ENCODE measurements at places on chromosomes 7 and 10.

- no peaks in the 10 kb centered on the region for H3K27me3 ChIP-seq
- H3K27ac ChIP-seq, result no peak overlapping the region
- H3K4me1 ChIP-seq, result peaks cover 3% of the 10 kb centered on the region
- H3K4me3 ChIP-seq, result no peak overlapping the region
- DNase-seq, result no peak
Measured at GRCh38 chr10:12577610-12578009, 228.3 kb downstream of the CAMK1D start.

DNA sequence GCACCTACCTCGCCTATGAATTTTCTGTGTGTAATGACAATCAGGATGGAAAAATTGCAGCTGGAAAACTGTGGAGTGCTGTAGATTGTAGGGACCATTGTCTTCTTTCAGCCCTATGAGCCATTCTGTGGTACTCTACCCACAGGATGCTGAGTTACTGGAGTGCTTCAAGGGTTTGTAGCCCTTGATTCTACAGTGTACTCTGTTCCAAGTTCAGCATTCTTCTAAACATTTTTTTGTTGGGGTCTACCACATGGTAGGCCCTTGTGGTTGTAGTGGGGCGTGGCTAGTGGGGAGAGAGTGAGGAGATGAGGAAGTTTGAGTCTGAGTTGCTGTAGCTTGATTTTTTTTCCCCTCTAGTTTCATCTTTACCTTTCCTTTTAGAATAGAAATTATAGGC lies 33.5 kb downstream of the REEP3 start:
- H3K36me3 ChIP-seq, result peaks cover 1% of the 10 kb centered on the region
- H3K4me3 ChIP-seq, result no peak overlapping the region

- no peak for DNase-seq
- no peak overlapping the region for H3K4me3 ChIP-seq
- H3K27ac ChIP-seq, result no peak overlapping the region
- H3K36me3 ChIP-seq, result no peaks in the 10 kb centered on the region
- peaks cover 46% of the 10 kb centered on the region for H3K4me1 ChIP-seq
Measured at GRCh38 chr10:73909540-73910115, 1.3 kb upstream of the PLAU start.

- H3K27me3 ChIP-seq, result peaks cover 7% of the 10 kb centered on the region
- no peak overlapping the region for H3K27ac ChIP-seq
- no peaks in the 10 kb centered on the region for H3K36me3 ChIP-seq
- DNase-seq, result no peak
Measured at GRCh38 chr10:88652616-88653015, 11.6 kb upstream of the LIPF start.

DNA sequence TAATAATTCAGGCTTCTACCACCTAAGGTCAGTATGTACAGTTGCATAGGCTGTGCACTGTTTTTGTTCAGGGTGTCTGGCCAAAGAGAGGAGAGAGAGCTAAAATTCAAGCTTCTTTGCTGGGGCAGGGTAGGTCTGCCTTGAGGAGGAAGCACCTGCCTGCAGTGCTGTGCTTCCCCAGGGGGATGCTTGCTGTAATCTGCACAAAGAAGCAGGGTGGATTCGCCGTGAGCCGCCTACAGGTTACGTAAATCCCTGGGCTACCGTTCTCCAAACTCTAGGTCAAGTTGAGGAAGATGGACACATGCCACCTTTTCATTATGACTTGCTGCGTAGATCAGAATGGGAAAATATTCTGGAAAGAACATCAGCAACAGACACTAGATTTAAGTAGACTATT lies 543.3 kb downstream of the TNS3 start:
- no peaks in the 10 kb centered on the region for H3K4me1 ChIP-seq
- no peak overlapping the region for H3K4me3 ChIP-seq
- no peaks in the 10 kb centered on the region for H3K36me3 ChIP-seq
- no peak for DNase-seq

DNA sequence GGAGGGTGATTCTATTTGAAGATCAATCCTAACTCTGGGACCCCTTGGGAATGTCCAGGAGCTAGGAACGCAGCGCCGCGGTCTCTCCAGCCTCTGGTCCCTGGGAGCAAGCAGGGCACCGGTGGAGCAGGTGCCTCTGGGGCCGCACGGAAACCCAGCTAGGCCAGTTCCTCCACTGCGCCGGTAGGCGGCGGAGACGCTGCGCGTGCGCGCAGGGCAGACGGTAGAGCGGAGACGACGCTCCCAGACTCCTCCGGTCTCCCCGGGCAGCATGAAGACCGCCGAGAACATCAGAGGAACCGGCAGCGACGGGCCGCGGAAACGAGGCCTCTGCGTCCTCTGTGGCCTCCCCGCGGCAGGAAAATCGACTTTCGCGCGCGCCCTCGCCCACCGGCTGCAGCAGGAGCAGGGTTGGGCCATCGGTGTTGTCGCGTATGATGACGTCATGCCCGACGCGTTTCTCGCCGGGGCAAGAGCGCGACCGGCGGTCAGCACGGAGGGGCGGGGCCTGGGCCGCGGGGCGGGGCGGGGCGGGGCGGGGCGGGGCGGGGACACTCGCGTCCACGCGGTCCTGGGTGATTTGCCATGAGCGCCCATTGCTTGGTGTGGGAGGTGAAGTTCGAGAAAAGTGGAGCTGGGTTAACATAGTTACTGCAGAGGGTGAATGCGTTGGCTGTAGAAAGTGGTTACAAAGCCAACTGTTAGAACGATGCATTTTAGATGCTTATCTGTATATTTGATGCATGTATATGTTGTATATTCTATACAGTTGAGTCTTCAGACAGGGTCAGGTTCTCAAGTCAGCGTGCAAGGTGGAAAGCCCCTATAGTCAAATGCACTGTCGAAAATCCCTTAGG lies at the start of gene PSTK:
Gene PSTK, plus strand, starts transcription at position 193 of the 857 bp plus-strand sequence. Its CDS starts 79 bp downstream, at position 272.
- peaks cover 17% of the 10 kb centered on the region for H3K4me1 ChIP-seq
- peaks cover 4% of the 10 kb centered on the region for H3K27me3 ChIP-seq
- peak; percentile 92 for DNase-seq
- H3K36me3 ChIP-seq, result no peaks in the 10 kb centered on the region
- H3K4me3 ChIP-seq, result peak within 1 kb of the TSS; percentile 84
- H3K27ac ChIP-seq, result peak within 1 kb of the TSS; percentile 97

- H3K27me3 ChIP-seq, result no peaks in the 10 kb centered on the region
- no peaks in the 10 kb centered on the region for H3K4me1 ChIP-seq
- H3K36me3 ChIP-seq, result no peaks in the 10 kb centered on the region
- DNase-seq, result no peak
- no peak overlapping the region for H3K4me3 ChIP-seq
Measured at GRCh38 chr7:138237995-138238394, 161.7 kb downstream of the AKR1D1 start.

GRCh38 chr10:67868132-67868531 lies 16.3 kb upstream of the SIRT1 start:
- H3K27ac ChIP-seq, result no peak overlapping the region
- DNase-seq, result no peak
- H3K4me3 ChIP-seq, result no peak overlapping the region
- no peaks in the 10 kb centered on the region for H3K4me1 ChIP-seq
- H3K36me3 ChIP-seq, result no peaks in the 10 kb centered on the region
- no peaks in the 10 kb centered on the region for H3K27me3 ChIP-seq

- peaks cover 96% of the 10 kb centered on the region for H3K27me3 ChIP-seq
- no peaks in the 10 kb centered on the region for H3K36me3 ChIP-seq
- no peak for DNase-seq
- H3K27ac ChIP-seq, result peak overlapping the region; percentile 14
- no peak overlapping the region for H3K4me3 ChIP-seq
Measured at GRCh38 chr10:117165538-117166417, 27.7 kb upstream of the VAX1 start.

- H3K27me3 ChIP-seq, result no peaks in the 10 kb centered on the region
- H3K27ac ChIP-seq, result peak overlapping the region; percentile 26
- DNase-seq, result no peak
- peaks cover 86% of the 10 kb centered on the region for H3K4me1 ChIP-seq
Measured at GRCh38 chr10:6039711-6040110, 22.5 kb downstream of the IL2RA start.

DNA sequence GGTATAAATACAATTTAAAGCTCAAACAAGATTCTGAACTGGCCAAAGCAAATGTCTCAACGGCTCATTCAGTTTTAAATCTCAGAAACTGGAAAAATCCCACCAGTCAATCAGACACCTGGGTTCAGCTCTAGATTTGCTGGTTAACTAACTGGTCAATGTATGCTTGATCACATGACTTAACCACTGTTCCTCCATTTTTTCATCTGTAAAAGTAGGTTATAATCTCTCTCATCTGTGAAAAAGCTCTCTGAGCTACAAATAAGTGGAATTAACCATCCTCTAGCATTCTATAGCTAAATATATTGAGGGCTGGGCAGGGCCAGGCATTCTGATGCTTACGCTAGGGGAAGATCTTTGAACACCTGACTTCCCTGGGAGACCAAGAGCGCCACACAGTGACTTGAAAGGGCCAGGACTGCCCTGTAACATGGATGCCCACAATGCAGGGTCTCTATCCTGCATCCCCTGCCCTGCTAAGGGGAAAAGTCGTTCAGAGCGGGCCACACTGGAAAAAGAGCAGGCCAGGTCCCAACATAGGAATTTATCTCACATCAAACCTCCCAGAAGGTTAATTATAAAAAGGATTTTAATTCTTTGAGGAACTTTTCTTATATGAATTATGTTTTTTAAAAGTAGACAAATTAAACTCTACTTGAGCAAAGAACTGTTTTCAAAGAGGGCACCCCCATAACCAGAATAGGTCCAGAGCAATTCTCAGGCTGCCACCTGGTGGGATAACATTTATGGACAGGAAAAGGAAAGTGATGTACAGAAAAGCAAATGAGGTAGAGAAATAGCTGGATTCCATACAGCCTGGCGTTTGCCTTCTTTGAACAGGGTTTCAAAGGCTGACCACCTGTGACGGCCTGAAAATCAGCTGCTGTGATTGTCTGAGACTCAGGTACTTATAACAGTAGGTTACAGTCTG lies 1.8 kb downstream of the RP9 start:
- peaks cover 29% of the 10 kb centered on the region for H3K27me3 ChIP-seq
- peak overlapping the region; percentile 91 for H3K4me3 ChIP-seq
- peaks cover 36% of the 10 kb centered on the region for H3K4me1 ChIP-seq
- peak; percentile 46 for DNase-seq
- H3K36me3 ChIP-seq, result peaks cover 5% of the 10 kb centered on the region

DNA sequence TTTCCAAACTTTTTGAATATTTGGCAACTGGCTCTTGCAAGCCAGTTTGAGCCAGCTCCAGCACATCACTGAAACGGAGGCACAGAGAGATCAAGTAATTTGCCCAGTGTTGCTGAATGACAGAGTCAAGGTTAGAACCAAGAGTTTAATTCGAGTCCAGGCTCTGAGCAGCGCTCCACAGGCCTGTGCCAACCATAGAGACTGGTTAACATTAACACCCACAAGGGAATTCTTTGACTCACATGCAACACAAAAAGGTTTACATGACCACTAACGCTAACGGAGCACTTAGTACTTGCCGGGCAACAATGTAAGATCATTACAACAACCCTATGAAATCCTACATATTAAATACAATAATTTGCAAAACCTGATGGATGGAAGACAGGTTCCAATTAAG lies 1.5 kb downstream of the RGS10 start:
- peak overlapping the region; percentile 79 for H3K27ac ChIP-seq
- peaks cover 64% of the 10 kb centered on the region for H3K4me1 ChIP-seq
- no peak for DNase-seq
- peak overlapping the region; percentile 89 for H3K4me3 ChIP-seq
- H3K27me3 ChIP-seq, result peaks cover 11% of the 10 kb centered on the region

DNA sequence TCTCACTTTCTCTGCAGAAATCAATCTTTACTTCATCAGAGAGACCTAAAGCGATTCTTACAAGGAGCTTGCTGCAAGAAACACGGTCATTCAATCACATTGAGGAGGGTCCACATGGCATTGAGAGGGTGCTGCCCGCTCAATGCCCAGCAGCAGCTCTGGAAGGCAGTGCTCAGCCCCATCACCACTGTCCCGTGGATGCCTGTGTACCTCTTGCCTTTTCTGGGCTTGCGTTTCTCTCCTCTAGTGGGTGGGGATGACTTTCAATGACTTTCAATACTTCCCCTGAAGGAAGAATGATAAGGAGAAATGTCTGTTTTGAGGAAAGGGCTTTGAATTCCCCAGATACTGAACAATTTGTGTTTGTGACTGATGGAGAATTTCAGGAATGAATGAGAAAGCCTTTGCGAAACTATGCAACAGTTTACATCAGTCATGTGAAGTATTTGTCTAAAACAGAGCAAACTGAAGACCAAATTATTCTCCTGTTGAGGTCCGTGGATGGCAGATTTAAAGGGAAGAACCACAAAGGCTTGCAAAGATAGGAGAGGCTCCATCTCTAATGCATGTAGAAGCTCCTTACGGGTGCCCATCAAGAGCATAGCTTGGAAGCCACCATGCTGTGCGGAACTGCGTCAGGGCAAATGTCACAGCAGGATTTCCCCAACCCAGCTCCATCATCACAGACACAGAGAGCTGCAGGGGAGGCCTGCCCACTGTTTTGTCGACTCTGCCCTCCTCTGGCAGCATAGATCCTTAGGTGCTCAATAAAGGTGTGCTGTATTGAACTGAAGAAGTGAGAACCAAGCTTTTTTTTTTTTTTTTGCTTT lies 6.6 kb upstream of the ZNF22 start:
- H3K4me3 ChIP-seq, result no peak overlapping the region
- H3K4me1 ChIP-seq, result peaks cover 26% of the 10 kb centered on the region
- DNase-seq, result no peak

DNA sequence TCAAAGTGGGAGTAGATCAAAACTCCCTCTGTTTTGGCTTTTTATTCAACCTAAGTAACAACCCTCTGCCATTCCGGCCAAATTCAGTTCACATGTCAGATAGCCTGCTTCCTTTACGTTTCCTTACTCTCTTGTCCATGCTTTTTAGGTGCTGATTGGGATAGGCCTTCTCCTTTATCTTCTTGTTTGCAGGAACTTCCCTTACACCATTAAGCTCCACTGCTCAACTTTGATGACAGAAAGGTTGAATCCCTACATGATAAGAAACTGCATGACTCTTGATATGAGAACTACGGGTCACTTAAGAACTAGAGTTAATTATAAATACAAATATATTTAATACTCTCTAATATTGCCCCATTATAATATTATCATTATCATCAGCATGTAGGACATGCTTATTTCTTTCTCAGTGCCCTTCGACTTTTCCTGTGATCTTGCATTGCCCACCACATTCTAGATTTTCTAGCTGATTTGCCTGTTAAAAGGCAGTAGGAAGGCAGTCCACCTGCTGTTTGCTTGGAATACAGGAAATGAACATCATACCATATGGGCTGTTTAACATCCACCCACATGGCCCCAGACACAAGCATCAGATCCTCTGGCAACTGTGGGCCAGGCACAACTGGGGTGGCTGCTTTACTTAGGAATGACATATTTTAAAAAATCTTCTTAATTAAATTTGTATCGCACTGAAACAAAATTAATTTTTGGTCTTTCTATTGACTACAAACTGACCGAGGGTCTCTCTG lies 59.7 kb upstream of the CCDC6 start:
- no peak for DNase-seq
- H3K4me1 ChIP-seq, result no peaks in the 10 kb centered on the region
- H3K4me3 ChIP-seq, result no peak overlapping the region
- no peak overlapping the region for H3K27ac ChIP-seq
- H3K36me3 ChIP-seq, result no peaks in the 10 kb centered on the region

- no peak for DNase-seq
- H3K27me3 ChIP-seq, result peaks cover 4% of the 10 kb centered on the region
- H3K36me3 ChIP-seq, result no peaks in the 10 kb centered on the region
- H3K27ac ChIP-seq, result no peak overlapping the region
- H3K4me3 ChIP-seq, result no peak overlapping the region
Measured at GRCh38 chr7:108328174-108328651, 128.0 kb downstream of the NRCAM start.

- H3K27me3 ChIP-seq, result no peaks in the 10 kb centered on the region
- DNase-seq, result no peak
- H3K4me3 ChIP-seq, result peak overlapping the region; percentile 81
- peak overlapping the region; percentile 90 for H3K27ac ChIP-seq
Measured at GRCh38 chr10:13347043-13347499, 1.0 kb downstream of the SEPHS1 start.

Data from activated naive CD4-positive, alpha-beta T cell treated with anti-CD3 and anti-CD28 coated beads, Interleukin-2, amount 10 ng/mL, durations not matched to agents 7 days and 5 days (primary cell).